ENCODE measurements at places on chromosomes 4 and X.

DNA sequence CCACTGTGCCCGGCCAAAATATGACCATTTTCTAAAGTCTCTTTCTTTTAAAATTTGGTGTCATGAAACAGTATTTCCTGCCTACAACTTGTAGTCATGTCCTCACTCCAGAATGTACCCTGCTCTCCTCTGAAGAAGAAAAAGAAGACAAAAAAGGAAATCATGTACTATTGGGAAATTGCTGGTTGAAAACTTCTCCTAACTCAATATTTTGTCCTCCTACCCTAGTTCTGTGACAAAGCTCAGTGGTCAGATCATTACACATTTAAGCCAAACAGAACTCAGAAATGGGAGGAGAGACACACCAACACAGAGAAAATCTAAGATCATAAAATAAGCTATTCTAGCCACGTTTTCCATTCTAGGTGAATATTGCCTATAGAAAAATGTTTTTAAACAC lies 127.7 kb downstream of the IRF2 start:
- no peak for DNase-seq

- DNase-seq: no peak
Observed at GRCh38 chrX:148933881-148934280, 433.5 kb downstream of the AFF2 start.

GRCh38 chrX:72009731-72010130 lies 99.1 kb downstream of the NHSL2 start:
- no peak for DNase-seq

DNA sequence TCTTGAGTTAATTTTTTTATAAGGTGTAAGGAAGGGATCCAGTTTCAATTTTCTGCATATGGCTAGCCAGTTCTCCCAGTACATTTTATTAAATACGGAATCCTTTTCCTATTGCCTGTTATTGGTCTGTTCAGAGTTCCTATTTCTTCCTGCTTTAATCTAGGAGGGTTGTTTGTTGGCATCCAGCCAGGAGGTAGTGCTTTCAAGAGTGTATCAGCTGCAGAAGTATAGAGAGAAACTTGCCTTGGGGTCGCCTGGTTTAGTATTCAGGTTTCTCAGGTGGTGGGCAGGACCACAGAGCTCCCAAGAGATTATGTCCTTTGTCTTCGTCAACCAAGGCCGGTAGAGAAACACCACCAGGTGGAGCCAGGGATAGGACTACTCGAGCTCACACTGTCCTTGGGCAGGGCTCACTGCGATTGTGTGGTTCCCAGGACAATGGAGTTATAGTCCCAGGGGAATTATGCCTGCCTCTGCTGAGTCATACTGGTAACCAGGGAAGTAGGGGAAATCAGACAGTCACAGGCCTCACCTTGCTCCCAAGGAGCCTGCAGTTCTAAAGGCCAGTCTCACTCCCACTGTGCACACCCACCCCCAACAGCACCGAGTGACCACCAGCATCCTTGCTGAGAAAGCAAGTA lies 168.1 kb downstream of the VSIG4 start:
- no peak for DNase-seq

GRCh38 chr4:58551676-58552075 lies 1441.5 kb upstream of the IGFBP7 start:
- DNase-seq: no peak

- DNase-seq: no peak
Observed at GRCh38 chr4:183249854-183250253, 70.2 kb downstream of the CLDN22 start.

DNA sequence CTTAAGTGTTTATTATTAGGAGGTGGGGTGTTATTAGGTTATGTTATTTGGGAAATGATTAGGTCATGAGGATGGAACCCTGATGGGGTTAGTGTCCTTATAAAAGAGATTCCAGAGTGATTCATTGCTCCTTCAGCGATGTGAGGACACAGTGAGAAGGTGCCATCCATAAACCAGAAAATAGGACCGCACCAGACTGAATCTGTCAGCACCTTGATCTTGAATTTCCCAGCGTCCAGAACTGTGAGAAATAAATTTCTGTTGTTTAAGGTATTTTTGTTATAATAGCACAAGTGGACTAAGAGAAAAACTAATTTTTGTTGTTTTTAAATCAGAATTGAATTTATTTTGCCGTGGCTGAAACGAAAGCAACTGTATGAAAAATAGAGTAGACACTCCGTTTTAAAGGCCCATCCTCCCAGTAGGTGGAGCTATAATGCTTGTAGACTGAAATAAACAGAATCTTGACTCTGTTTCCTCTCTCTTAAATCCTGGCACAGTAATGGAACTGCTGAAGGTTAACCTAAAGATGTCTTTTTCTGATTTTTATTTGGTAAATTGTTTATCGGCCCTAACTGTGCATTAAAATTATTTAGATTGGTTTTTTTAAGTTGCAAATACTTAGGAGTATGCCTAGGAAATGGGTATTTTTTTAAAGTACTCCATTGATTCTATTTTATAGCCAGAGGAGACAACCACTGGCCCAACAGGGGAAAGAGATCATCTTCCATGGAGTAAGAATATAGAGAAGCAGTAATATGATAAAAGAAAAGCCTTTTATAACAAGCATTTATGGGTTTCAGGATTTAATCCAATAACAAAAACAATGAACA lies 133.2 kb upstream of the ADAMTS3 start:
- DNase-seq: no peak

DNA sequence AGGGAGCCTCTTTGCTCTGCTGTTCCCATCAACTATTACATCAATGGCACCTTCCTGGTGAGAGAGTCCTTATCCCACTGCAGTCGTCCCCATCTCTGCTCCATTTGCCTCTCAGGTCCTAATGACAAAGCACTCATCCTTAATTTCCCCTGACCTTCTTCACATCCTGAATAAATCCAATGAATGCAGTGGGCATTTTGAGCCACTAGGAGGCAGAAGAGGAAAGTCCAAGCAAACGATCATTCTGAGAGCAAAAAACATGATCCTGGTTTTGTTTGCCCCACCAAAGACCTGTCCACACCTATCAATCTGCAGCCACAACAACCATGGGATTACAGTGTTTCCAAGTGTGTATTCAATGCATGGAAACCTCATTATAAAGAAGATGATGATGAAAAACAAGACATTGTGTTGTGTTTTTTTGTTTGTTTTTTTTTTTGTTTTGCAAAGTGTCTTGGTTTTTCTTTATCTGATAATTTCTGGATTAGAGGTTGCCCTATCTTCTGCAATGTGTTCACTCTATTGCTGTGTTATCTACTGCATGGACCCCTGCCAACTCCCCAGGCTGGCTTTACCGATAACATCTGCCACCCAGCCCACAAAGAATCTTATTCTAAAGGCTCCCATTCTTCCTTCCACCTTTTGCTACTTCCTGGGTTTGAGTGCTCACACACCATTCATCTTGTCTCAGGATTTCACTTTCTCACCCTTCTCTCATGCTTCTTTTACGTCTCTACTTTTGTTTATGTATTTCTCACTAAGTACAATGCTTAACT lies 207.2 kb downstream of the NLGN4X start:
- no peak for DNase-seq

GRCh38 chr4:55075823-55076716 lies 49.3 kb downstream of the KDR start:
- DNase-seq: no peak

- DNase-seq: no peak
Observed at GRCh38 chr4:57018980-57019379, 40.3 kb downstream of the POLR2B start.

DNA sequence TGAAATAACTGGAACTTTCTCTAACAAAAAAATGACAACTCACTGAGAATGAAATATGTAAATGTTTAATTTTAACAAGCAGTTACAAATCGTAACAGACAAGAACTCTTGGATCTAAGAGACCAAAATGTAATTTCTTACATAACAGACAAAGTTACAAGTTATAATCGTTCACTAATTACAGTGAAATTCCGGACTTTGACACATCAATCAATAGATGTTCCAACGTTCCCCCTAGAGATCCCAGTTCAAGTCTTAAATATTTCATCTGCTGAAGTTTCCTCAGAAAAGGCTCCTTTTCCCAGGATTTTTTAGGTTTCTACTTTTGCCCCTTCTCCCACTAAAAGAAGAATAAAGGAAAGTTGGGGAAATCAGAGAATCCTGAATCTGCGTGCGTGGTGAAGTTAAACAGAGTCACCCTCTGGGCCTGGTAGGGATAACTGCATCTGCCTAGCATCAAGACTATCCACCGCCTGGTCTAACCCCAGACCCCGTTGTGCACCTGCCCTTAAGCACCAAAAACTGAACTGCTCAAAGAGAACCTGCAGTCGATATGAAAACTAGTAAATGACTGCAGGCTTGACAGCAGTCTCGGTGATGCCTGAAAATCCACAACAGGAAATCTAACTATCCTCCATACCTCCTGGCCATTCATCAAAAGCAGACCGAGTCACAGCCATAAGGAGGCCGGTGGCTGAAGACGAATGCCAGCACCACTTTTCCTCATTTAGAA lies 2.3 kb downstream of the IRF2 start:
- no peak for DNase-seq

DNA sequence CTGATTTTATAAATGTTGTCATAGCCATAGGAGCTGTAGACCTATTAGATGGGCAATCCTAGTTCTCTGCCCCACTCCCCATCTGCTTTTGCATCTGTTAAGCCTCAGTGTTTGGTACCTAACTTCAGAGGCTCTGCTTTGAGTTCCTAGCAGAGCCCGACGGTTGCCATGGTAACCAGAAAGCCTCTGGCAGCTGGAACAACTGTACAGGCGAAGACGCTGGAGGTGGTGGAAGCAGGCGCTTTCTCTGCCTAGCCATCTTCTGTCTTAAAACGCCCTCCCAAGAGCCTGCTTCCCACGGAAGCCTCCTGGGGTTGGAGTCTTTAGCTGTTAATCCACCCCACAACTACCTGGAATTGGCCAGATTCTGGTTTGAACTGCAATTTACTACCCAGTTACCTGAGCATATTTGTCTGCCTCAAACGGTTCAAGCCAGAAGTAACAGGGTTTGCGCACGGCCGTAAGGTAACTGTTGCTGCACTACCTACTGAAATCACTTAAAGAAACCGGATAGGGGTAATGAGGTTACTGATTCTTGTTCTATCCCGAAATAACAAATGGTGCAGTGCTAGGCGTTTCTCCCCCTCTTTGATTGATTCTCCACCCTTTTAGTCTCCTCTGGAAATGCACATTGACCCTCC lies 1.0 kb upstream of the GABRG1 start:
- DNase-seq: no peak

GRCh38 chrX:7143941-7144525 lies 3.5 kb upstream of the STS start:
- no peak for DNase-seq

Measured in suprapubic skin (tissue), 4 donors.